ENCODE measurements at places on chromosomes 2 and 18. TPM values are rescaled to one million over a fixed set of nuclear protein-coding genes. Genes with fewer than 3 reads are reported as not detected.

EMILIN2 gene
- 10.8 TPM for total RNA-seq

GALM gene
- total RNA-seq, result 9.3 TPM

SLC9A4 gene
- total RNA-seq, result 114 TPM

CD207 gene
- not detected for total RNA-seq

GRCh38 chr18:58373481-58373880 lies 255.4 kb downstream of the ALPK2 start:
- no peak for DNase-seq

DNA sequence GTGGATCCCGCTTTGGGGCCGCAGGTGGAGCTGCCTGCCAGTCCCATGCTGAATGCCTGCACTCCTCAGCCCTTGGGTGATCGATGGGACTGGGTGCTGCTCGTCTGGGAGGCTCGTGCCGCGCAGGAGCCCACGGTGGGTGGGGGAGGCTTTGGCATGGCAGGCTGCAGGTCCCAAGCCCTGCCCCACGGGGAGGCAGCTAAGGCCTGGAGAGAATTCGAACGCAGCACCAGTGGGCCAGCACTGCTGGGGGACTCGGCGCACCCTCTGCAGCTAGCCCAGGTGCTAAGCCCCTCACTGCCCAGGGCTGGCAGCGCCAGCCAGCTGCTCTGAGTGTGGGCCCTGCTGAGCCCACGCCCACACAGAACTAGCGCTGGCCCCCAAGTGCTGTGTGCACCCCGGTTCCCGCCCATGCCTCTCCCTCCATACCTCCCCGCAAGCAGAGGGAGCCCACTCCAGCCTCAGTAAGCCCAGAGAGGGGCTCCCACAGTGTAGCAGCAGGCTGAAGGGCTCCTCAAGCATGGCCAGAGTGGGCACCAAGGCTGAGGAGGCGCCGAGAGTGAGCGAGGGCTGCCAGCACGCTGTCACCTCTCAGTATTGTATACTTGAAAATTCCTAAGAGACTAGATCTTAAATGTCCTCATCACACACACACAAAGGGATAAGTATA lies 1654.2 kb upstream of the SLC39A10 start:
- DNase-seq, result no peak

DNA sequence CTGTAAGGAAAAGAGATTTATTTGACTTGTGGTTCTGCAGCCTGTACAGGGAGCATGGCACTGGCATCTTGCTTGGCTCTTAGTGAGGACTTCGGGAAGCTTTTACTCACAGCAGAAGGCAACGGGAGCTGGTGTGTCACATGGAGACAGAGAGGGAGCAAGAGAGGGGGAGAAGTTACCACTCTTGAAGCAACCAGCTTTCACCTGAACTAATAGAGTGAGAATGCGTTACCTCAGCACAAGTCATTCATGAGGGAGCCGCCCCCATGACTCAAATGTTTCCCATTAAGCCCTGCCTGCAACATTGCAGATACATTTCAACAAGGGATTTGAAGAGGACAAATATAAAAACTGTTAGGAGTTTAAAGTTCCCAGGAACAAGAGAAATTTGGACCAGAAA lies 190.0 kb downstream of the CYRIA start:
- DNase-seq, result peak; percentile 44
